ENCODE measurements at places on chromosomes 5 and 9. TPM values are rescaled to one million over a fixed set of nuclear protein-coding genes. Genes with fewer than 3 reads are reported as not detected.

Gene MLLT3
- total RNA-seq = 17.4 TPM

Gene FST
- total RNA-seq = 1.4 TPM

Gene KIAA0825
- 0.60 TPM for total RNA-seq

Gene INSL6
- not detected for total RNA-seq

Gene TNFSF8
- total RNA-seq = not detected

Gene HEMGN
- not detected for total RNA-seq

Gene TAF9
- total RNA-seq = 135 TPM

Gene EIF4E1B
- not detected for total RNA-seq

Gene SLC4A9
- total RNA-seq = 0.02 TPM

Gene HTR1A
- not detected for total RNA-seq

Gene TMC1
- total RNA-seq = 0.02 TPM

Gene ALDH7A1
- total RNA-seq = 74.9 TPM

Gene ZNF346
- total RNA-seq = 8.3 TPM

Gene LHX6
- 3.1 TPM for total RNA-seq

Gene FOXD4L3
- 0.14 TPM for total RNA-seq

Gene SHOC1
- not detected for total RNA-seq

Gene SMIM27
- total RNA-seq = 13.6 TPM

Gene LHFPL2
- 54.0 TPM for total RNA-seq

Gene TAL2
- 0.12 TPM for total RNA-seq

Gene HMCN2
- total RNA-seq = 0.09 TPM

Gene HNRNPAB
- 305 TPM for total RNA-seq

Gene FOXE1
- total RNA-seq = 3.9 TPM

Gene PCDHGA10
- total RNA-seq = not detected

Gene BRINP1
- total RNA-seq = 0.15 TPM

Gene ATG10
- 9.3 TPM for total RNA-seq

Gene EEIG1
- 51.9 TPM for total RNA-seq

Gene PNPLA7
- 0.44 TPM for total RNA-seq

Gene PCDHGC5
- not detected for total RNA-seq

Gene PCDHGC4
- not detected for total RNA-seq

Gene ADAMTS6
- total RNA-seq = 0.06 TPM

Gene IL31RA
- 1.2 TPM for total RNA-seq

Gene PARP8
- 0.07 TPM for total RNA-seq

Gene TMEM267
- total RNA-seq = 19.6 TPM

Gene SLC6A18
- total RNA-seq = not detected

Gene ANXA2R
- total RNA-seq = 3.0 TPM

Gene SMAD5
- total RNA-seq = 28.0 TPM

Gene TMEM174
- not detected for total RNA-seq

Gene GAPVD1
- 14.5 TPM for total RNA-seq

Gene NEURL1B
- total RNA-seq = 10.0 TPM

Gene EPB41L4A
- total RNA-seq = 2.5 TPM

Gene SPATA9
- 0.17 TPM for total RNA-seq

Gene C9orf153
- total RNA-seq = 0.34 TPM
